ENCODE measurements at places on chromosomes 12 and 14. TPM values are rescaled to one million over a fixed set of nuclear protein-coding genes. Genes with fewer than 3 reads are reported as not detected.

DNA sequence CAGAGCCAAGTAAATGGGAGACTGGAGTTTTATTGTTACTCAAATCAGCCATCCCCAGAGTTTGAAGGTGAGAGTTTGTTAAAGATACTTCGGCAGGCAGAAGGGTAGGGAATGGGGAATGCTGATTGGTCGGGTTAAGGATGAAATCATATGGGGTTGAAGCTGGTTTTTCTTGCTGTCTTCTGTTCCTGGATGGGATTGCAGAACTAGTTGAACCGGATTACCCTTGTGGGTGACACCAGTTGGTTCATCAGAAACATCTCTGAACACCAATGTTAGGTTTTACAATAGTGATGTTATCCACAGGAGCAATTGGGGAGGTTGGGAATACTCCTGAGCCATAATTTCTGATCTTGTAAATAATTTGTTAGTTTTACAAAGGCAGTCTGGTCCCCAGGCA lies 18.7 kb upstream of the SMCO2 start:
- DNase-seq: no peak
- H3K27me3 ChIP-seq: no peaks in the 10 kb centered on the region
- H3K4me1 ChIP-seq: peaks cover 2% of the 10 kb centered on the region

DNA sequence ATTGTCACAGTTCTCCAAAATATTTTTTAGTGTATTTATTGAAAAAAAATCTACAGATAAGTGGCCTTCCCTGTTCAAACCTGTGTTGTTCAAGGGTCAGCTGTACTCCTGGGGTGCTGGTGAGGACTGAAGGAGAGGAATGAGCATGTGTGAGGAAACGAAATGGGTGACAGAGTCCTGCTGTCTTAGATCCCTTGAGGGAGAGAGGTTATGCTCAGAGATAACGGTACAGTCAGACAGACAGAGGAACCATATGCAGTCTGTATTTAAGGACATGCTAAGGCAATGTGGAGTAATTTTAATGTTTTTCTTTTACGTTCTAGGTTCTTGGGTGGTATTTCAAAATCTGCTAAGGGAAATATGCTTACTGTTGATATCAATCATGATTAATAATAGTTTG lies 352.9 kb upstream of the RGS6 start:
- H3K27me3 ChIP-seq: no peaks in the 10 kb centered on the region
- H3K4me3 ChIP-seq: no peak overlapping the region
- no peak overlapping the region for H3K27ac ChIP-seq
- H3K4me1 ChIP-seq: peaks cover 15% of the 10 kb centered on the region

- H3K27ac ChIP-seq: peak overlapping the region; percentile 69
- H3K36me3 ChIP-seq: no peaks in the 10 kb centered on the region
- H3K4me3 ChIP-seq: no peak overlapping the region
These were observed 289.9 kb upstream of the KITLG start for GRCh38 chr12:88870000-88870737.

DNA sequence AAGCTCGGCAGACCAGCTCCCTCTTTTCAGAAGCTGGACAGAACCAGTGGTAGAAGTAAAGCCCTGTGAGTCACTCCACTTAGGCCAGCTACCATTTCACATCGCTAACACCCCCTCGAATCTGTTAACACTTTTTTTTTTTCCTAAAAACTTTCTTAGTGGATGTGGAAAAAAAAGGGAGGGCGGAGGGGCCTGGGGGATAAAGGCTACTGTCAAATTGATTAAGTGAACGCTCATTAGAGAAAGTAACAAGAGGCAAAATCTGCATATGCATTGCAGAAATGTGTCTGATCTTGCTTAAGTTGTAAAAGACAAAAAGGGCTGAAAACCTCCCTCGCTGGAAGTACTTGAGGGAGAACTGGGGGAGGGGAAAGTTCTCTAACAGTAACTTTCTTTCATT lies 86.6 kb upstream of the OTX2 start:
- H3K4me3 ChIP-seq: no peak overlapping the region
- no peaks in the 10 kb centered on the region for H3K27me3 ChIP-seq
- no peak overlapping the region for H3K27ac ChIP-seq
- no peak for DNase-seq
- no peaks in the 10 kb centered on the region for H3K4me1 ChIP-seq

GRCh38 chr12:91954326-91954725 lies 191.3 kb downstream of the BTG1 start:
- no peak overlapping the region for H3K4me3 ChIP-seq
- H3K27ac ChIP-seq: no peak overlapping the region
- no peak for DNase-seq
- H3K27me3 ChIP-seq: no peaks in the 10 kb centered on the region
- H3K4me1 ChIP-seq: peaks cover 2% of the 10 kb centered on the region

- no peak overlapping the region for H3K27ac ChIP-seq
- no peaks in the 10 kb centered on the region for H3K4me1 ChIP-seq
- no peak overlapping the region for H3K4me3 ChIP-seq
- H3K36me3 ChIP-seq: no peaks in the 10 kb centered on the region
These were observed 48.6 kb upstream of the GTF2A1 start for GRCh38 chr14:81269100-81269978.

GRCh38 chr12:25994901-25995625 lies 36.6 kb downstream of the RASSF8 start:
- H3K27ac ChIP-seq: peak overlapping the region; percentile 92
- no peak for DNase-seq
- no peaks in the 10 kb centered on the region for H3K27me3 ChIP-seq
- H3K4me3 ChIP-seq: no peak overlapping the region

NANOG gene
- not detected for polyA plus RNA-seq

DNA sequence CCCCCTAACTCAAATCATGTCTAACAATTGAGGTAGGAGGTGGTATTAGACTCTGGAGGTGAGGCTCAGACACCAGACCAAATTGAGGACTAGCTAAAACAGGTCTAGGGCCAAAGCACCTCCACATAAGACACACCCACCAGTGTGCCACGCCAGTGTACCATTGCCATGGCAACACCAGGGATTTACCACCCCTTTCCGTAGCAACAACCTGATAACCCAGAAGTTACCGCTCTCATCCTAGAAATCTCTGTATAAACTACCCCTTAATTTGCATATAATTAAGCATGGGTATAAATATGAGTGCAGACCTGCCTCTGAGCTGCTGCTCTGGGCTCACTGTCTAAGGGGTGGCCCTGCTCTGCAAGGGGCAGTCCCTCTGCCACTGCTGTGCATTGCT lies 57.4 kb upstream of the PPP2R5C start:
- H3K4me1 ChIP-seq: 0 out of 2 replicates have a peak, but pooled peaks cover 1% of the 10 kb centered on the region
- H3K27me3 ChIP-seq: peaks cover 20% of the 10 kb centered on the region
- DNase-seq: no peak

GRCh38 chr14:64937821-64938193 lies 4.7 kb downstream of the GPX2 start:
- no peak overlapping the region for H3K27ac ChIP-seq
- no peaks in the 10 kb centered on the region for H3K27me3 ChIP-seq
- H3K4me1 ChIP-seq: no peaks in the 10 kb centered on the region
- no peak overlapping the region for H3K4me3 ChIP-seq
- peak; percentile 15 for DNase-seq
- H3K36me3 ChIP-seq: peaks cover 6% of the 10 kb centered on the region

GARIN6 gene
- polyA plus RNA-seq: not detected

DNA sequence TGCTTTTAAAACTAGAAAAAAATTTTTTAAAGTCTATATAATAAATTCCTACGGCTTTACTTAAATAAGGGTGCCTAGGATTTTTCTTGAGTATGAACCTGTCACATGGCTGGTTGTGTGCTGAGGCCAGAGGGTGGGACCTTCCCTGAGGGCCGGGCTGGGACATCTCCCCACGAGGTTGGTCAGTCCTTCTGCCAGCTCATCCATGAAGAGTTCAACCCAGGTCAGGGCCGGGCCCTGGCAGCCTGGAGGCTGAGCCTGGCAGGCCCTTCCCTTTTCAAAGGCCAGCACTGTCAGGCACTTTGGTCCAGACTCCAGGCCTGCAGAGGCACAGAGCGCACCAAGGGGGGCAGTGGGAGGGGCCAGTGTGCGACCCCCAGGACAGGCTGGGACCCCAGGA lies 31.7 kb downstream of the TNFAIP2 start:
- no peak overlapping the region for H3K27ac ChIP-seq
- peaks cover 39% of the 10 kb centered on the region for H3K27me3 ChIP-seq
- H3K4me1 ChIP-seq: peaks cover 2% of the 10 kb centered on the region
- no peaks in the 10 kb centered on the region for H3K36me3 ChIP-seq
- peak; percentile 13 for DNase-seq

AP5M1 gene
- 13.6 TPM for polyA plus RNA-seq

DNA sequence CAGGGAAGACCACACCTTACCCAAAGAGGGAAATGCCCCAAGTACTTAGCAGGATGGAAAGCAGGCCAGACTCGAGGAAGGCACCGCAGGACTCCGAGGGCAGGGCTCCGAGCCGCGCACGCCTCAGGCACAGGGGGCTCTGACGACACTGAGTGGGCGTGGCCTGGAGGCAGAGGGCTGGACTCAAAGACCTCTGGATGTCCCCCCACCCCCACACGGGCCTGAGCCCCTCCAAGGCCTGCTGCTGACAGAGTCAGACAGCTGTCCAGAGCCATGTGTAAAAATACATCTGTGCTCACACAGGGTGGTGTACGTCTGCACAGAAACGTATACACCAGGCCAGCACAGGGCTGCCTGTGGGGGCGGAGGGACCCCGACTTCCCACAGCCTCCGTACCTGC lies 1.4 kb downstream of the AKT1 start:
- H3K4me3 ChIP-seq: peak overlapping the region; percentile 80
- H3K4me1 ChIP-seq: peaks cover 21% of the 10 kb centered on the region
- no peaks in the 10 kb centered on the region for H3K27me3 ChIP-seq
- peak; percentile 66 for DNase-seq

- H3K36me3 ChIP-seq: no peaks in the 10 kb centered on the region
- H3K4me3 ChIP-seq: no peak overlapping the region
- H3K4me1 ChIP-seq: peaks cover 13% of the 10 kb centered on the region
- H3K27ac ChIP-seq: no peak overlapping the region
- no peaks in the 10 kb centered on the region for H3K27me3 ChIP-seq
These were observed 8.9 kb downstream of the PELI2 start for GRCh38 chr14:56127156-56127555.

TMCC3 gene
- polyA plus RNA-seq: 0.09 TPM

- H3K4me3 ChIP-seq: no peak overlapping the region
These were observed 12.9 kb downstream of the BTBD7 start for GRCh38 chr14:93319958-93320357.

DNA sequence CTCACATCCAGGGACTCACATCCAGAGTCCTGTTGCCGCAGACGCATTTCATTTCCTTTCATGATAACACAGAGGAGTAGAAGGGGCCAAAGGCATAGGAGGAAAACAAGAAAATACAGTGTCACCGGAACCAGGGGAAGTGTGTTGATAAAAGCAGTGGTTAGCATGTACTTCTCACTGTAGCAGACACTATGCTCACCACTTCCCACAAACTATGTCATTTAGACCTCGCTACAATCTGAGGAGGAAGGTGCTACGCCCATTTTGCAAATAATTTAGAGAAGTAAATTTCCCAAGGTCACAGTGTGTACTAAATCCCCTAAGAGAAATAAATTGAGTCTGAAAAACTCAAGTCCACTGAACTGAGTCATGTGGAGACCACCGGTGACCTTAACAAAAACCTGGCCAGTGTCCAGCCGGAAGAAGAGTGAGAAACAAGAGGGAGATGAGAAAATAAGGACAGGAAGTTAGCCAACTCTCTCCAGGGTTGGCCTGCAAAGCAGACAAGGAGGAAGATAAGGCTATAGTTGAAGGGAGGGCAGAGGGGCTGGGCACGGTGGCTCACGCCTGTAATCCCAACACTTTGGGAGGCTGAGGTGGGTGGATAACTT lies 25.8 kb upstream of the TMCC3 start:
- no peak overlapping the region for H3K27ac ChIP-seq
- H3K4me3 ChIP-seq: no peak overlapping the region
- no peaks in the 10 kb centered on the region for H3K4me1 ChIP-seq
- no peaks in the 10 kb centered on the region for H3K36me3 ChIP-seq

DNA sequence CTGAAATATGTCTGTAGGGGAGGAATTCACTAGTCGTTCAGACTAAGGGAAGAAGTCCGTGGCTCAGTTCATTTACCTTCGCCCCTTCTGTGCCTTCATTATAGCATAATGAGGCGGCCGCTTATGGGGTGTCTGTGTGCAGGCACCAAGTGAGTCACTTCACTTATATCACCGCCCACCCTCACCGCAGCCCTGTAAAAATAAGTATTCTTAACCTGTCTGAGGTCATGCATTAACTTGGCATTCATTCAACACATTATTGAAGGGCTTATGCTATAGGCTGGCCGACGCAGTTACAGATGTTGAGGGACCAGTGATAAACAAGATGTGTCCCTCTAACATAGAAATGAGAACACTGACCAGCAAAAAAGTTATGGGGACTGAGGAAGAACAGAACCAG lies 47.7 kb upstream of the PTCSC3 start:
- peaks cover 11% of the 10 kb centered on the region for H3K4me1 ChIP-seq
- DNase-seq: no peak
- H3K4me3 ChIP-seq: no peak overlapping the region
- peaks cover 3% of the 10 kb centered on the region for H3K27me3 ChIP-seq

DNA sequence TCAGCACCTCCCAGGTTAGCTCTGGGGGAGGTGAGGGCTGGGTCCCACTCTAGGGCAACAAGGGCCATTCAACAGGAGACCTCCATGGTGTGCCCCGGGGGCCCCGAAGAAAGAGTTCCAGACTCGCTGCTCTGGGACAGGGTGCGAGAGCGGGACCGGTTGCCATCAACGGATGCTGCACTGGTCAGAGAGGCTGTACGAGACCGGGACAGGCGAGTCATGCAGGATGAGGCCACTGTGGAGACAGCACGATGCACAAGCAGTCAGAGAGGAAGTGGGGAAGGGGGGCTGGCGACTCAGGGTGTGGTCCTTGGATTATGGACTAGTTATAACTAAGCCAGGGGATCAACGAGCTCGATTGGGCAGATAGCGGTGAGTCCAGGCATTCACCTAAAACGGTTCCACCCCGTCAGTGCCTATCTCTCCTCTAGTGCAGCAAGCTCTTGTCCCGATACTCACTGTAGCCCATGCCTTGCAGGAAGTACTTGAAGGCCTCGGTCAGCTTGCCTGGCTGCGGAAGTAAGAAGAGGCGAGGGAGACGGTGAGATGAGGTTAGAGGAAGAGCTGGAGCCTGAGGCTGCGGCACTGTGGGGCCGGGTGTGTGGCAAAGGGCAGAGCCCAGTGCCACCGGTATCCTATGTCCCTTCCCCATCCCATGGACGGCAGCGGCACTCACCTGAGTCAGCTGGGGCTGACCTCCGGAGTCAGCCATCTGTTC lies 7.2 kb downstream of the NDRG2 start:
- H3K4me1 ChIP-seq: no peaks in the 10 kb centered on the region
- H3K4me3 ChIP-seq: no peak overlapping the region
- no peak for DNase-seq

DNA sequence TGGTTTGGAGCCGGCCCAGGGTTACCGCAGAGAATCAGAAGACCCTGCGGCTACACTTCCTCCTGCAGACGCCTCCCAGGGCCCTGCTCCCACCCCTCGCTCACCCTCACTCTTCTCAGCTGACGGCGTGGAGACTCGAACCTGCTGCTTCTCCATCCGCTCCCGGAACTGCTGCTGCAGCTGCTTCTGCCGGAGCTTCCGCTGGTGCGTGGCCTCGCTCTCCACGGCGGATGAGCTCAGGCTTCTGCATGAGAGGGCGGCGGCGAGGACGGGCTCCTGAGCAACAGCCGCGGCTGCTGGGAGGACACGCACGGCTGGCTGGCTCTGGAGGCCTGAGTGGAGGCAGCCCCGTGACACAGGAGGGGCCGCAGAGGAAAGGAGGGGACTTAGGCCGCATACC lies 33.3 kb downstream of the RAD52 start:
- no peak for DNase-seq
- H3K36me3 ChIP-seq: peaks cover 45% of the 10 kb centered on the region
- no peaks in the 10 kb centered on the region for H3K27me3 ChIP-seq
- peaks cover 4% of the 10 kb centered on the region for H3K4me1 ChIP-seq
- no peak overlapping the region for H3K27ac ChIP-seq

ELK3 gene
- 35.7 TPM for polyA plus RNA-seq

- peaks cover 32% of the 10 kb centered on the region for H3K4me1 ChIP-seq
- no peak overlapping the region for H3K4me3 ChIP-seq
- no peaks in the 10 kb centered on the region for H3K36me3 ChIP-seq
- peak; percentile 81 for DNase-seq
- H3K27ac ChIP-seq: no peak overlapping the region
- no peaks in the 10 kb centered on the region for H3K27me3 ChIP-seq
These were observed 12.5 kb upstream of the KRT80 start for GRCh38 chr12:52204095-52204930.

Measured in IMR-90 (cell line).